ENCODE measurements at places on chromosomes 4 and X.

DNA sequence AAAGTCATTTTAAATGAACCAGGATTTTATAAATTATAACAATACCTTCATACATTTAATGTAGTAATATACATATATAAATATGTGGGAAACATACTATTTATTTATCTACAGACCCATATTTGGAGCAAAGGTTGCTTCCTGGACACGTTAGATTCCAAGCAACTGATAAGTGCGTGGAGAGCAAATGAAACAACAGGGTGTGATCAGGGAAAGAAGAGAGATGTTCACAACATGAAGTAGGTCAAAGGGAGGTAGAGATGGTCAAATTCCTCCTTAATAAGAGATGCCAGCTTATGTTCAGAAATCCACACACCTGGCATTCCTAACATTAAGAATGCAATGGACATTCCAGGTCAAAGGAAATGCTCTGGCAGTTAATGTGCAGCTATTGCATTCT, 53.1 kb upstream of the HPGD start:
- no peak for DNase-seq

DNA sequence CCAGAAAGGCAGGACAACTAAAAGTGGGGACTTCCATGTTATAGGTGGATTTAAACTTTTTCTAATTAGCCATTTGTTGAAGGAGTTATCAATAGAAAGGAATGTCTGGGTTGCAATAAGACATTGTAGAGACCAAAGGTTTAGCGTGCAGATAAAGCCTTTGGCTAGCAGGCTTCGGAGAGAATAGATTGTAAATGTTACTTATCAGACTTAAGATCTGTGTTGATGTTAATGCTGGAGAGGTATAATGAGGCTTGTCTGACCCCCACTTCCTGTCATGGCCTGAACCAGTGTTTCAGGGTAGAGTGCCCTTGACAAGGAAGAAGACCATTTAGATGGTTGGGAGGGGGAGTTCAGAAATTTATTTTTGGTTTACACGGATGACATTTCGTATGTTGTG, 67.1 kb upstream of the SPIN4 start:
- DNase-seq = no peak

DNA sequence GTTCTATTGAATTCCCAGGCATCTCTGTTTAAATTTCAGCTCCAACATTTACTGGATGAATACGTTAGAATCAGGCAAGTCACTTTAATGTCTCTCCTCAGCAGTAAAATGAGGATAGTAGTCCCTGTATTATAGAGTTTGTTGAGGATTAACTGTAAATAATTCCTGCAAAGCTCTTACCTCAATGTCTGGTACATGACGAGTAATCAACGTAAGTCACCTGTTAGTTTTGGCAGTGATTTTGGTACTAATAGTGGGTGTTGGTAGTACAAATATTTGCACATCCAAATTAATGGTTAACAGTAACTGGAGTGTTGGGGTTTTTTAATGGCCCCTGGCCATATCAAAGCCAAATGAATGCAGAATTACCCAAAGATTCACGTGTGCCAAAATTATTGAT, 189.8 kb upstream of the GALNT7 start:
- DNase-seq = no peak

- no peak for DNase-seq
Observed at GRCh38 chrX:37871626-37872302, 24.4 kb upstream of the DYNLT3 start.

GRCh38 chr4:113052379-113052951, 3.0 kb downstream of the ANK2 start:
- no peak for DNase-seq

DNA sequence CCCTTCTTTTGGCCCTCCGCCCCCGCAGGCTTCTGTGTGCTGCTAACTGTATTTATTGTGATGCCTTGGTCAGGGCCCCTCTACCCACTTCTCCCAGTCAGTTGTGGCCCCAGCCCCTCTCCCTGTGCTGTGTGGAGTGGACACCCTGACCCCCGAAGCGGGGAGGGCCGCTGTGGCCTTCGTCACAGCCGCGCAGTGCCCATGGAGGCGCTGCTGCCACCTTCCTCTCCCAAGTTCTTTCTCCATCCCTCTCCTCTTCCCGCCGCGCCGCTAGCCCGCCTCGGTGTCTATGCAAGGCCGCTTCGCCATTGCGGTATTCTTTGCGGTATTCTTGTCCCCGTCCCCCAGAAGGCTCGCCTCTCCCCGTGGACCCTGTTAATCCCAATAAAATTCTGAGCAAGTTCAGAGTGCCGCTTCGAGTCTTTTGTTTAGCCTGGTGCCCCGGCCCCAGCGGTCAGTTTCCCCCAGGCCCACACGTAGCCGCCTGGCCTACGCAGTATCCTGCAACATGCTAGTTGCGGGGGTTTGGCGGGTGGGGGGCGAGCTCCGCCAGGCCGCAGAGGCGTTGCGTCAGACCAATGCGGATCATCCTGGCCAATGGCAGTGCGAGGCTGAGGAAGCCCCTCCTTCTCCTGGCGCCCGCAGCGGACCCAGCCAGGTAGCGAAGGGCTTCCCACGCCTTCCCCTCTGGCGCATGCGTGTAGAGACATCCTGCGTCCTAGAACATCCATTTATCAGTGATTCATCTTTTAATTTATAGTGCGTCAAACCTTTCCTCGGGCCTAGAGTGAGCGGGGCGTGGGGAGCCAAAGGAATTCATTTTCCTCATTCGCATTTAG, 5.6 kb upstream of the KANTR start:
- DNase-seq = no peak

DNA sequence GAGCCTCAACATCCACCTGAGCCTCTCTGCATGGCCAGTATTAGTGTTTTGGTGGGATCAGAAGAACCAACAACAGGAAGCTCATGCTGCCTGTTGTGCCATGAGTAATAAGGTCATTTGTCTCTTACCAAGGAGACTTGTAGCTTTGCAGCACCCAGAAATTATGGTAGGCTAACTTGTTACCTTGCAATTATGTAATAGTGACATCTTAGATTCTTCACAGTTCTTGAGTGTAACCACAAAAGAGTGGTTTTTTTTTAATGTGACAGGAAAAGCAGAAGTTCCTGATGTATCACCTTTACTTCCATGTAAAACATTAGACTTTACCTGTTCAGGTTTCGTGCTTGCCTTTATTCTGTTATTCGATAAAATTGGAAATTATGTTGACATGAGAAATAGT, 263.9 kb upstream of the CXXC4 start:
- no peak for DNase-seq

DNA sequence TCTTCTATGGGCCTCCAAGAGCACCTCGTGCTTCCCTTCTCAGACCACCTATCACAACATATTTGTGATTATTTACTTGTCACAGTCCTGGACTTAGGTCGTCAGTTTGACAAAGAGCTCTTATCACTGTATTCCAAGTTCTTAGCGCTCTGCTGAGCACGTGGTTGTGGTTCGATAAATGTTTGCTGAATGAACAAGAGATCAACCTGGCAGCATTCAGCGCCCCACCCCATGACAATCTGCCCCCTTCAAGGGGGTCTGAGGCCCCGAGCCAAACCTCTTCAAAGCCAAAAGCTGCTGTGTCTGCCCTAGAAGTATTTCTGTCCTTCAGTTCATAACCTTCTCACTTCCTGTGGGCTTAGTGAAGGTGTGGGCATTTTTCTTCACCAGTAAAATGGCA, 15.0 kb downstream of the RPS4X start:
- no peak for DNase-seq

DNA sequence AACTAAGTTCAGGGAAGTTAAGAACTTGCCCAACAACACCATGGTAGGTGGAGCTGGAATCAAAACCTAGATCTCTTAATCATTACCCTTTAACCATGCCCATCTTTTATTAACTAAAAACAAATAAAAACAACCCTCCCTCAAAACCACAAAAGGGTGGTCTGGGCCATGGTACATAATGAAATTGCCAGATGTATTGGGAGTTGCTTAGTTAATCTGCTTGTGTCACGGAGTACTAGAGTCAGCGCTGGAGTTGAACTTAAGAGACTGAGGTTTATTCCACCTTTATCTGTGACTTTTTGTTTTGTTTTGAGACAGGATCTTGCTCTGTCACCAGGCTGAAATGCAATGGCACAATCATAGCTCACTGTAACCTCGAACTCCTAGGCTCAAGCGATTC, 13.3 kb downstream of the LRRC66 start:
- no peak for DNase-seq

- DNase-seq = no peak
Observed at GRCh38 chr4:17534705-17535104, 19.7 kb downstream of the CLRN2 start.

DNA sequence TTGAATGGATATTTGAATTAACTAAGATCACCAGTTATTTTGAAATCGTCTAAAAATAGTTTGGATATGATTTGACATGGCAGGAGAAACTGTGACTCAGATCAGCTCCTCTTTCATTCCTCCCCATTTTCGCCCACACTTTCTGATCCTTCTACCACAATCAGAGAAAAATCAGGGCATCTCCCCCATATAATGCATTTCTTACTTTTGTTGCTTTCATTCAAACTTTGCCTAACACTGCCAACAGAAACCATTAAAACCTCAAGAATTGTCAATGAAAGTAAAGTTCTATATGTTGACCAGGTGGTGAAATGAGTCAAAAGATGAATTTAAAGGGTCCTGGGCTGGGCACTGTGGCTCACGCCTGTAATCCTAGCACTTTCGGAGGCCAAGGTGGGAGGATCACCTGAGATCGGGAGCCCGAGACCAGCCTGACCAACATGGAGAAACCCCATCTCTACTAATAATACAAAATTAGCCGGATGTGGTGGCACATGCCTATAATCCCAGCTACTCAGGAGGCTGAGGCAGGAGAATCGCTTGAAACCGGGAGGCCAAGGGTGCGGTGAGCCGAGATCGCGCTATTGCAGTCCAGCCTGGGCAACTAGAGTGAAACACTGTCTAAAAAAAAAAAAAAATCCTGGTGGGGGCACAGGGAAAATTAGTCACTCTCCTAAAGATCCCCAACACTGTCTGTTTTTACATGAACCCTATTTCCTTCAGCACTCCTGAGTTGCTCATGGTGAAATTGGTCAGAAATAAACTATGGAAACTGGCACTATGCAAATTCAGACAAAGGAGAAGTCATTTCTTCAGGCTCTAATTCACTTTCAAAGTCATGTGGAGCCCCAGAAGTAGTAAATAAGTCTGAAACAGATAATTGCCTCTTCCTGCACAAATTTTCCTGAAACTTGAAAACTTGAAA, 122.8 kb upstream of the NOCT start:
- DNase-seq = no peak

DNA sequence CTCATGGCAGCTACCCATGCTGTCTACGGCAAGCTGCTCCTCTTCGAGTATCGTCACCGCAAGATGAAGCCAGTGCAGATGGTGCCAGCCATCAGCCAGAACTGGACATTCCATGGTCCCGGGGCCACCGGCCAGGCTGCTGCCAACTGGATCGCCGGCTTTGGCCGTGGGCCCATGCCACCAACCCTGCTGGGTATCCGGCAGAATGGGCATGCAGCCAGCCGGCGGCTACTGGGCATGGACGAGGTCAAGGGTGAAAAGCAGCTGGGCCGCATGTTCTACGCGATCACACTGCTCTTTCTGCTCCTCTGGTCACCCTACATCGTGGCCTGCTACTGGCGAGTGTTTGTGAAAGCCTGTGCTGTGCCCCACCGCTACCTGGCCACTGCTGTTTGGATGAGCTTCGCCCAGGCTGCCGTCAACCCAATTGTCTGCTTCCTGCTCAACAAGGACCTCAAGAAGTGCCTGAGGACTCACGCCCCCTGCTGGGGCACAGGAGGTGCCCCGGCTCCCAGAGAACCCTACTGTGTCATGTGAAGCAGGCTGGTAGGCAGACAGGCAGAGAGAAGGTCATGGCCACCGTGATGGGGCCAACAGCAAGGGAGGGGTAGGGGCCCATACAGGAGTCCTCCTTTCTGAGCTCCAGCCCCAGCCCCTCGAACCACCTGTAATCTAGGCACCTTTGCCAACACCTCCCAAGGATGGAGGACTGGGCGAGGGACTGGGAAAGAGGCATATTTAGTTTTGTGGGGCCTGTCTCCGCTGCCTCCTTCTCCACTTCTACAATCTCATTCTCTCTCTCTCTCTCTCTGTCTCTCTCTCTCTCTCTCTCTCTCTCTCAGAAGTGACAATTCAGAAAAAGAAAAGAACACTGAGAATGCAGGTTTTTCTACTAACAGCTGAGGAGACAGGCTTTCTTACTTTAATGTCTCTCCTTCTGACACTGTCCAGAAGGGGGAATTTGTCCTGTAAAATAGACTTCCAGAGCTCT, 4.7 kb upstream of the TSPYL2 start:
- no peak for DNase-seq

DNA sequence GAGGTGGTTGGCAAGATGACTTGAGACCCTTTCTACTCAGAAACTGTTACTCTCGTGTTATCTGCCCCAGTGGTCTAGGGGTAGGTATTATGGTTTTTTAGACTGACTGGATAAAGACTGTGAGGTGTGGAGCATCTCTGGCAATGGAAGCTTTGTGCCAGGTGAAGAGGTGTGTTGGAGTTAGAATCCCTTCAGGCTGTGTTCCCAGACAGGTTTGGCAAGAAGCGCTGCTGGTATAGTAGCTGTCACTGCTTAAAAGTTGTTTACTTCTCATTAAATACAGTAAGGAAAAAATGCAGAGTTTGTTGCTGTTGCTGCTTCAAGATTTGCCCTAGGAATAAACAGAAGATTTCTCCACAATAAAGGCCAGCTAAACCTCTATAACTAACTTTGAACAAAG, 35.3 kb downstream of the AREG start:
- DNase-seq = no peak

GRCh38 chr4:21949073-21949457, 493 bp upstream of the KCNIP4 start:
- DNase-seq = no peak

GRCh38 chr4:5357870-5358269, 306.6 kb downstream of the STK32B start:
- DNase-seq = no peak

DNA sequence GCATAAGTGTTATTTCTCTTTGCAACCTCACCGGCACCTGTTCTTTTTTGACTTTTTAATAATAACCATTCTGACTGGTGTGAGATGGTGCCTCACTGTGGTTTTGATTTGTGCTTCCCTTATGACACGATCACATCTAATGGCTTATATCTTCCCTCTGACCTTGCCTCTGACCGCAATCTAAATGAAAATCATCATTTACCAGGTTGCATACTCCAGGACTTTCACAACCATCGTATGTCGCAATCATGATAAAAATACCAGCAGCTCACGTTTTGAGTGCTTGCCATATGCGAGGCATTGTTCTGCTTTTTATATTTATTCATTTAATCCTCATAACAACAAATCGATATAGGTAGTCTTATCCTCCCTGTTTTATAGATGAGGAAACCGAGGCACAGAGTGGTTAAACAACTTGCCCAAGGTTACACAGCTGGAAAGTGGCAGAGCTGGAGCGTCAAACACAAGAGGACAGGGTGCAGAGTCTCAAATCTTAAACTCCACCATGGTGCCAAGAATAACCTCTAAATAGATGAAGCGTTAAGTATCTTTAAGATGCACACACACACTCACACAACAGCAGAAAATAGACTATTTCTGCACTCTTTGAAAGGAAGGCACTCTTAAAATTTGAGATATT, 102.2 kb downstream of the SEL1L3 start:
- no peak for DNase-seq

DNA sequence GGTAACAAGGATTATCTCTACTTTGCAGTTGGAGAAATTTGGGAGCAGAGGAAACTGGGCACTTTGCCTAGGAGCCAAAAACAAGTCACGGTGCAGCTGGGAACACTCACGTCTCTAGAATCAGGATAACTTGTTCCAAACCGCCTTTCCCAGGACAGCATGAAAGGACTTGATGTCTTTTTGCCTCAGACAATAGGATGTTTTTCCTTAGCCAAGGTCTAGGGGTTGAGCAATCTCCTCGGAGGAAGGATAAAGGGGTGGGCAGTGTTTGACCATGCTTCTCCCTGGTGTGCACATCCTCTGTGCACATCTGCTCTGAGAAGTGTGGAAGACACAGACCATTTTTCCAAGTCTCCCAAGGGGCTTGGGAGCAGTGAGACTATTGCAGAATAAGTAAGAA, 1.7 kb upstream of the SPARCL1 start:
- DNase-seq = peak; percentile 15
